ENCODE measurements at places on chromosomes 16 and 17. TPM values are rescaled to one million over a fixed set of nuclear protein-coding genes. Genes with fewer than 3 reads are reported as not detected.

DNA sequence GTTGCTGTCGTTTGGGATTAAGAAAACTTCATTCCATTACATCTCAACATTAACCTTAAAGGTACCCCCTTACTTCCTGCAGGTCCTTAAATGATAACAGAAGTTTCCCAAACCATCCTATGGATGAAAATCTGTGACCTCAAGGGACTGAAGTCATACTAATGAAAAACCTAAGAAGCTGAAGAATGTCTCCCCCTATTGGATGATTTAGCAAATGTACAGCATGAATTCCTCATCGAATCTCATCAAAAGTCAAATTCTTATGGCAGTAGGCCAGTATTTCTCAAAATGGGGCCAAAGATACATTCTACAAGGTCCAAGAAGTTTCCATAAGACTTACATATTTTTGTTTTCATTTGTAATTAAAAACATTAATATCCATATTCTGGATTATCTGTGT, 13.5 kb downstream of the SCO1 start:
- DNase-seq: peak; percentile 21

- no peak for DNase-seq
Measured at GRCh38 chr17:48725288-48726064, 2.5 kb downstream of the PRAC2 start.

DNA sequence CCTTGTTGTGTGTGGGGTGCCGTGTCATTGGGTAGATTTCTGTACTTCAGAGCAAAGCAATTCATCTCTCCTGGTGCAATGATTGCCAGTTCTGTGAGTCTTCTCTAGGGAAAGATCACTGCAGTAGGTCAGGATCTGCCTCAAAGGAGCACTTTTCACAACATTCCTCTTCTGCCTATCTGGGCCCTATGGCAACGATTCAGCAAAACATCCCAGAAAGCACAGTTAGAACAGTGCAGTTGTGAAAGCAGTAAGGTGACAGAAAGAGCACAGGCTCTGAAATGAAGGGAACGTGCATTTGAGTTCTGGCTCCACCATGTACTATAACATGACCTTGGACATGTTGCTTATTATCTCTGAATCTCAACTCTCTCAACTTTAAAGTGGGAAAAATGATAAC, 178.5 kb upstream of the N4BP1 start:
- no peak for DNase-seq

- no peak for DNase-seq
Measured at GRCh38 chr17:65584604-65585521, 23.4 kb upstream of the AXIN2 start.

- no peak for DNase-seq
Measured at GRCh38 chr17:31373150-31374093, 18.1 kb upstream of the RAB11FIP4 start.

DNA sequence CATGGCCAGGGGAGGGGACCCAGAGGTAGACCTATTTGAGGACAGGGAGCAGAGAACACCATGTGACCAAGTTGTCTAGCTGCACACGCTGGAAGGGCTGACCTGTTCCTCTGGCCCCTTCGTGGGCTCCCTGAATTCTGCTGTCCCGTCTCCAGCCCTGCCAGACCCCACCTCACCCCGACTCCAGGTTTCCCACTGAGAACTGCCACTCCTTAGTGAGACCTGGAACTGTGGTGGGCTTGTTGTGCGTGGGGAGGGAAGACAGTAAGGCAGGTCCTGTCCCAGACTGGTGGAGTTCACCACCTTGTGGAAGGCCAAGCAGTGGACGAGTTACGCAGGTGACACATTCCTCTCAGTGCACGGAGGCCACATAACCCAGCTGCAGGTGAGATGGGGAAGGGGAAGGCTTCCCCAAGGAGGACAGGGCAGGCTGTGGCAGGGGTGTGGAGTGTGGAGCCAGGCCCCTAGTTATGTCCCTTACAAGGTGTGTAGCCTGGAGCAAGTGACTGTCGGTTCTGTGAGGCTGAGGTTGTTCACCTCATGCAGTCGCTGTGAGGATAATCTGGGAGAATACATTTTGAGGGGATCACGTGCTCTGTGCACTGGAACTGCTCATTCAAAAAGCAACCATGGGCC, 54.7 kb downstream of the USP22 start:
- DNase-seq: no peak

DNA sequence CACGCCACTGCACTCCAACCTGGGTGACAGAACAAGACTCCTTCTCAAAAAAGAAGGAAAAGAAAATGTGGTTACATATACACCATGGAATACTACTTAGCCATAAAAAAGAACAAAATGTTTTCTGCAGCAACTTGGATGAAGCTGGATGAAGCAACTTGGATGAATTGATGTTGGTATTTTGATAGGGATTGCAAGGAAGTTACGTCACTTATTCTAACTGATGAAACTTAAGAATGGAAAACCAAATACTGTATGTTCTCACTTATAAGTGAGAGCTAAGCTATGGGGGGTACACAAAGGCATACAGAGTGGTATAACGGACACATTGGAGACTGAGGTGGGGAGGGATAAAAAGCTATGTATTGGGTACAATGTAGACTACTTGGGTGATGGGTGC, 17.5 kb downstream of the PLA2G10 start:
- DNase-seq: no peak

DNA sequence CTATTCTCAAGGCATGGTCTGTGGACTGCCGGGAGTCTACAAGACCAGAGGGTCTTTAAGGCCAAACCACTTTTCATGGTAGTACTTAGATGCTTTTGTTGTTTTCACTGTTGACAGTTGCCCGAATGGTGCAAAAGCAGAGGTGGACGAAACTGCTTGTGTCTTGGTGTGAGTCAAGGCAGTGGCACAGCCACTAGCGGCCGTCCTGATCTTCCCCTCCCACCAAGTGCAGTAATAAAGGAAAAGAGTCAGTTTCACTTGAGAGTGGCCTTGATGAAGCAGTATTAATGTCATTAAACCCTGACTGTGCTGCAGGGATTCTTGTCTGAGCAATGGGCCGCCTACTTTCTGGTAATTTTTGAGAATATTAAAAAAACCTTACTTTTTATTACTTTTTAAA, 109.1 kb downstream of the PRKCA start:
- no peak for DNase-seq

GRCh38 chr16:48629016-48629415, 19.0 kb upstream of the N4BP1 start:
- DNase-seq: no peak

- DNase-seq: no peak
Measured at GRCh38 chr17:39923836-39924690, 3.3 kb downstream of the ORMDL3 start.

- no peak for DNase-seq
Measured at GRCh38 chr16:81513204-81514040, 68.8 kb downstream of the CMIP start.

DNA sequence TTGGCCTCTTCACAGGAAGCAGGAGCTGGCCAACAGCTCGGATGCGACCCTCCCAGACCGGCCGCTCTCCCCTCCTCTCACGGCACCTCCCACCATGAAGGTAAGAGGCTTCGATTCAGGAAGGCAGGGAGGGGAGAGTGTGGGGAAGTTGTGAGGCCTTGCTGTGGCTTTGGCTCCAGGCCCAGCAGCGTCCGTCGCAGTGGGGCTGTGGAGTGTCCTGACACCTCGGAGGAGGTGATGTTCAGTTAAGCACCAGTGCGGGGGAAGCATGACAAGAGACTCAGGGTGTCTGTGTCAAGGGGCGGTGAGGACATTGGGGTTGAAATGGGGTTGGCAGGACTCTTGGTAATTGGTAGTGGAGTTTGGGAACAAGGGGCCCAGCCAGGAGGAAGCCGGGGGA, 109.0 kb downstream of the RAP1GAP2 start:
- DNase-seq: no peak

DNA sequence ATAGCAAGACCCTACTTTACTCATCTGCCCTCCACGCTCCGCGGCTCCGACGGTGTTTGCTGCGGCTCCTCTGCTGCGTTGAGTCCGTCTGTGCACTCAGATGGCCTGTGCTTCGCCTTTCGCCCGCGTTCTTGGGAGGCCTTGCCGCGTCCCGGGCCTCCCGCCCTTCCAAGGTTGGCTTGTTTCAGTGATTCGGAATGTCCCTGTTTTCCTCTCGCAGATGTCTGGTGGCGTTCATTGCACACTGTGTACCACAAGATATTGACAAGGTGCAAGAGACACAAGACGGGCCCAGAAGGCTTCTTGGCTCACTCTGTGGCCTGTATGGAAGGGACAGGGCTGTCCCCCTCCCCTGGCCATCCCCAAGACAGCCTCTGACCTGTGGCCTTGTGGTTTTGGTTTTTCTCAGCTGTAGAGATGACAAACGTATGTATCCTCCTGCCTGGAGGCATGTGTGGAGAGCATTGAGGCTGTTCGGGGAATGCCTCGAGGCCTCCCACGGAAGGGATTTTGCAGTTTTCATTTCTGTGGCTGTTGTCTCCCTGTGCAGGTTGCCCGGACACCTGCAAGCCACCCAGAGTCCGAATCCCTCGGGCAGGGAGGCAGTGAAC, 15.4 kb downstream of the MGRN1 start:
- DNase-seq: no peak

- DNase-seq: no peak
Measured at GRCh38 chr16:12794486-12795387, 8.9 kb downstream of the CPPED1 start.

DNA sequence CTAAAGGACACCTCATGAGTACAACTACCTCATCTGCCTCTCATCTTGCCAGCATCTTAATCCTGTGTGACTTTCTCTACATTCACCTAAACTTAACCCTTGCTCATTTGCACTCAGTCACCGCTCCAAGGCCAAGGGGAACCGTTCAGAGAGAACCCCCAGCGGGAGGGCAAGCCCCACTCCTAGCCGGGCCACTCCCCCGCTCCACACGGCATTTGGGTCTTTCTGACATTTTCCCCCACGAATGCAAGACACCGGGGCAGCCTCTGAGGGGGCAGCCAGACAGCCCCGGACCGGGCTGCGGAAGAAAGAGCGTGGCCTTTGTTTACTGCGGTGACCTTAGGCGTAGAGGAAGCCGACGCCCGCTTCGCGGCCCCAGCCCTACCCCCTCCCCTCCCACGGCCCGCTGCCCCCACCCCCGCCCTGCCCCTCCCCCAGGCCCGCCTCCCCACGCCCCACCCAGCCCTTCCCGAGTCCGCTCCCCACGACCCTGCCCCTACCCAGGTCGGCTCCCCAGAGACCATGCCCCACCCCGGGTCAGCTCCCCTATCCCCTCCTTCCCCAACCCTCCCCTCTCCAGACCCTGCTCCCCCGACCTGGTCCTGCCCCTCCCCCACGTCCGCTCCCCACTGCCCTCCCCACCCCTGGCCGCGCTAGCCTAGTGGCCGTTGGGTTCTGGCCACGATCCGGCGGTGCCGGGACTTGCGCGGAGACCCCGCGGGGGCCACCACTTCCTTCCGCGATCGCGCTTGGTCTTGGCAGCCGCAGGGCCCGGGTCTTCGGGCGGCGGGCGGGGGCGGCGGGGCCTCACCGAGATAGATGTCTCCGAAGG, 789 bp downstream of the CSNK1D start:
- peak; percentile 34 for DNase-seq

- DNase-seq: no peak
Measured at GRCh38 chr17:48262982-48263730, 155.6 kb downstream of the SNX11 start.

- no peak for DNase-seq
Measured at GRCh38 chr17:70702683-70703255, 533.4 kb downstream of the KCNJ2 start.

GRCh38 chr17:67390646-67391361, 13.7 kb downstream of the PITPNC1 start:
- DNase-seq: peak; percentile 93

- no peak for DNase-seq
Measured at GRCh38 chr17:41315814-41316445, 420 bp upstream of the KRTAP17-1 start.

DNA sequence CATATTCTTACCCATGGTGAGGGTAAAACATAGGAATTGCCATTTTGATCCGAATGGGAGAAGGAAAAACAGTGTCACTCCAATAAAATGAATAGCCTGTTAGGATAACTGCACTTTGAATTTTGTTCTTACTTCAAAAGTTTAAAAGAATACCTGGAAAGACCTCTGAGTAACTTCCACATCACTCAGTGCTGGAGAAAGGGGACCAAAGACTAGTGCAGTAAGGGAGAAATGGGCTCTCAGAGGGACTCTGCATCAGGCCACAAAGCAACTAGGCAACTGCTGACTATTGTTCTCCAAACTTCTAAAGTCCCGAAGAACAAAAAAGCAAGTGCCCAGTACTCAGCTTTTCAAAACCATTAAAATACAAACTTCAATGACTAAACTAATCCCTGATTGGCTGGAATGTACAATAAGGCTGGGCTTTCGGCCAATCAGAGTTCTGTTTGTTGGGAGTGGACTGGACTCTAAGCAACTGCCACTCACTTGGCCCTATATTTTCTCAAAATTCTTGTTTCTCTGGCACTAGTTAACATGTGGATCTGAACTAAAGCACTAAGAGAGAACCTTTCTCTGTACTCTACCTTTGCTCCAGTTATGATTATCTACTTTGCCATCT, 6.2 kb downstream of the DNAJC7 start:
- DNase-seq: no peak

- DNase-seq: peak; percentile 9
Measured at GRCh38 chr16:53605831-53606400, 97.7 kb downstream of the RPGRIP1L start.

GRCh38 chr17:74778960-74779359, 2.8 kb upstream of the NAT9 start:
- DNase-seq: no peak

- DNase-seq: no peak
Measured at GRCh38 chr16:89347807-89348206, 130.3 kb downstream of the ZNF778 start.

DNA sequence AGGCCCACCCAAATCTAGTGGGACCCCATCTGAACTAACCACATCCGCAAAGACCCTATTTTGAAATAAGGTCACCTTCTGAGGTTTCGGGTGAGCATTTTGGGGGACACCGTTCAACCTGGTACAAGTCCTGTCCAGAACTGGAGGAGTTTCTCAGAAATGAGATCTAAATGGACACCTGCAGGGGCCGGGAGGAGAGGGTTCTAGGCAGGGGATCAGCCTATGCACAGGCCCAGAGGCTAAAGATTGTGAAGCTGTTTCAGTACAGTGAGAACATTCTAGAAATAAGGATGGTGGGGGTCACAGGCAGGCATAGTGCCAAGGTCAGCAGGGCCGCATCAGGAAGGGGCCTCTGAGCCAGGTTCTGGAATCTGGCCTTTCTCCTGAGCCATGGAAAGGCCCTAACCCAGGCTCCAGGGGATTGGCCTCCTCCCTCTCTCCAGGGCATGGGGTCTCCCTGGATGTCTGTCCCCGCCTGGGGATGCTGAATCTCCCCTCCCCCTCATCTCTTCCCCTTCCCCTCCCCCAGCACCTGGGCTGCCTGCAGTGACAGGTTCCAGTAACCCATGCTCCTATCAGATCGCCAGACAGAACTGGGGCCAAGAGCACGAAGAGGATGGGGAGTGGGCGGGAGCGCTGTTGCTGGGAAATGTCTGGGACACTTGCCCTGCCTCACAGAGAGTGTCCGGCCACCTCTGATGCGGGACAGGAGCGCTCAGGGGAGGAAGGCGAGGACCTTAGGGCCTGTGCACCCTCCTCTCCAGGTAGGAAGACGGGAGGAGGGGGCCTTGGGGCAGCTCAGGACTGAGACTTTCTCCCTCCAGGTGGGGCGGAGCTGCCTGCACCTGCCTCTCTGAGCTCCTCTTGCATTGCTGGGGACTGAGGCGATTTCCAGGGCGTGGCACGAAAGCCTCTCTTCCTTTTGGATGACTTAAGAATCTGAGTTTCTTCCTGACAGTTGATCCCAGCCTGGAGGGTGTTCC, 321.4 kb upstream of the TNRC6C start:
- no peak for DNase-seq

Gene LRRC37A
- 3.1 TPM for total RNA-seq

Gene TP53TG3F
- not detected for total RNA-seq

Gene OTOP2
- not detected for total RNA-seq

Gene DNAH17
- total RNA-seq: 0.09 TPM

Gene GRIN2A
- total RNA-seq: 6.5 TPM

Gene SP6
- total RNA-seq: 2.0 TPM
